ENCODE measurements at places on chromosomes 2 and 18. TPM values are rescaled to one million over a fixed set of nuclear protein-coding genes. Genes with fewer than 3 reads are reported as not detected.
A peak's percentile ranks its signal among the peaks of the same experiment; 100 is the strongest.

CHST10 gene
- 15.2 TPM for total RNA-seq

OR6B2 gene
- not detected for total RNA-seq

GRB14 gene
- total RNA-seq = 12.7 TPM

EFHD1 gene
- total RNA-seq = 6.9 TPM

GREB1 gene
- total RNA-seq = 4.2 TPM

ANKRD30B gene
- 0.11 TPM for total RNA-seq

TUBA3D gene
- 1.3 TPM for total RNA-seq

- no peaks in the 10 kb centered on the region for H3K27me3 ChIP-seq
- H3K4me1 ChIP-seq = no peaks in the 10 kb centered on the region
- DNase-seq = peak; percentile 10
- H3K4me3 ChIP-seq = no peak overlapping the region
- peaks cover 27% of the 10 kb centered on the region for H3K36me3 ChIP-seq
These were observed 81.8 kb downstream of the INO80D start for GRCh38 chr2:206004004-206004693.

GRCh38 chr2:227127201-227127600, 36.8 kb downstream of the COL4A4 start:
- no peak overlapping the region for H3K27ac ChIP-seq
- no peaks in the 10 kb centered on the region for H3K4me1 ChIP-seq
- H3K4me3 ChIP-seq = no peak overlapping the region
- H3K36me3 ChIP-seq = no peaks in the 10 kb centered on the region

- no peaks in the 10 kb centered on the region for H3K27me3 ChIP-seq
- H3K27ac ChIP-seq = no peak overlapping the region
- no peak overlapping the region for H3K4me3 ChIP-seq
- H3K36me3 ChIP-seq = no peaks in the 10 kb centered on the region
- DNase-seq = no peak
These were observed 78.4 kb downstream of the CD8B2 start for GRCh38 chr2:106565599-106565998.

GRCh38 chr2:107669335-107669734, 157.4 kb upstream of the RGPD4 start:
- no peaks in the 10 kb centered on the region for H3K36me3 ChIP-seq
- no peaks in the 10 kb centered on the region for H3K27me3 ChIP-seq
- H3K27ac ChIP-seq = no peak overlapping the region
- H3K4me1 ChIP-seq = no peaks in the 10 kb centered on the region
- DNase-seq = no peak
- no peak overlapping the region for H3K4me3 ChIP-seq

- no peaks in the 10 kb centered on the region for H3K4me1 ChIP-seq
- DNase-seq = no peak
- H3K36me3 ChIP-seq = no peaks in the 10 kb centered on the region
- H3K27me3 ChIP-seq = no peaks in the 10 kb centered on the region
- H3K4me3 ChIP-seq = no peak overlapping the region
These were observed 337.0 kb downstream of the NCKAP5 start for GRCh38 chr2:133231264-133231663.

DNA sequence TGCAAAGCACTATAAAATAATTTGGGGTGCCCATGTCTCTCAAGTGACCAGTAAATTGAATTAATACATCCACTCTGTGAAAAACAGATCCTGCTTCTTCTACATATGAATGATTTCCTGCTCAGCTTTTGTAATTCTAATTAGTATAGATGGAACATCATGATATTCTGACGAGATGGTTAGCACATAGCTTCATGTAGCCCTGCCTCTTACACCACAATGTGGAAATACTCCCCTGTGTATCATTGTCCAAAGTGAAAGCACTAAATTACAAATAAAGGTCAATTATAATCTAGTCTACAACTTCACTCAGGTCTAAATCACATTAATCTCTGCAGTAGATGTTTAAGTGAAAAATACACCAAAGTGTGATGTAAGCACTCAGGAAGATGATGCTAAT, 32.9 kb upstream of the SYT4 start:
- H3K36me3 ChIP-seq = no peaks in the 10 kb centered on the region
- H3K27me3 ChIP-seq = no peaks in the 10 kb centered on the region

GRCh38 chr2:105588581-105588980, 156.1 kb upstream of the NCK2 start:
- no peak overlapping the region for H3K27ac ChIP-seq
- no peak overlapping the region for H3K4me3 ChIP-seq
- DNase-seq = no peak
- H3K4me1 ChIP-seq = no peaks in the 10 kb centered on the region

DNA sequence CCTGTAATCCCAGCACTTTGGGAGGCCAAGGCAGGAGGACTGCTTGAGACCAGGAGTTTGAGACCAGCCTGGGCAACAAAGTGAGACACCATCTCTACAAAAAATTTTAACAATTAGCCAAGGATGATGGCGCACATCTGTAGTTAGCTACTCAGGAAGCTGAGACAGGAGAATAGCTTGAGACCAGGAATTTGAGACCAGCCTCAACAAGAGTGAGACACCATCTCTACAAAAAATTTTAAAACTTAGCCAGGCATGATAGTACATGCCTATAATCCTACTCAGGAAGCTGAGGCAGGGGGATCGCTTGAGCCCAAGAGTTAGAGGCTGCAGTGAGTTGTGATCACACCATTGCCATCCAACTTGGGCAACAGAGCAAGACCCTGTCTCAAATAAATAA, 7.0 kb downstream of the MEMO1 start:
- H3K4me1 ChIP-seq = peaks cover under 1% of the 10 kb centered on the region
- no peaks in the 10 kb centered on the region for H3K36me3 ChIP-seq
- H3K27me3 ChIP-seq = no peaks in the 10 kb centered on the region
- no peak for DNase-seq
- no peak overlapping the region for H3K27ac ChIP-seq
- no peak overlapping the region for H3K4me3 ChIP-seq

DNA sequence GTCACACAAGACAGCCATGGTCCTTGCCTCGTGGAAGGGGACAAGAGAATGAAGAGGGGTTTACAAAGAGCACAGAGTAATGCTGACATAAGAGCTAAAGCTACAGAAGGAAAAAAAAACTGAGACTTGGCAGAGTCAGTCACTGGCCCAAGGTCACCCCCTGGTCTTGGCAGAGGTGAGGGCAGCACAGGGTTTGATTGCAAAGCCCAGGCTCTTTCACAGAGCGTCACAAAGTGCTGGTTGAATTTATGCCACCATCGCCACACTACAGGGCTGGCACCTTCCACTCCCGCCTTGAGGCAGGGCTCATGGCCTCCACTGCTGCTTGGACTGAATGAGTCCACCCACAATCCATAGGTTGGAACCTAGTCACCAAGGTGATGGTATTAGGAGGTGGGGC, 190.2 kb downstream of the INHBB start:
- no peak overlapping the region for H3K4me3 ChIP-seq
- H3K27me3 ChIP-seq = no peaks in the 10 kb centered on the region
- H3K27ac ChIP-seq = no peak overlapping the region
- H3K4me1 ChIP-seq = no peaks in the 10 kb centered on the region
- no peak for DNase-seq
- no peaks in the 10 kb centered on the region for H3K36me3 ChIP-seq

- no peak for DNase-seq
- no peak overlapping the region for H3K4me3 ChIP-seq
- H3K27ac ChIP-seq = no peak overlapping the region
- H3K4me1 ChIP-seq = no peaks in the 10 kb centered on the region
- no peaks in the 10 kb centered on the region for H3K36me3 ChIP-seq
- no peaks in the 10 kb centered on the region for H3K27me3 ChIP-seq
These were observed 2798.0 kb upstream of the TEKT4 start for GRCh38 chr2:92073036-92073814.

- no peak for DNase-seq
- no peak overlapping the region for H3K27ac ChIP-seq
- H3K4me3 ChIP-seq = no peak overlapping the region
- no peaks in the 10 kb centered on the region for H3K27me3 ChIP-seq
- no peaks in the 10 kb centered on the region for H3K36me3 ChIP-seq
These were observed 375.8 kb upstream of the NXPH2 start for GRCh38 chr2:139155991-139156390.

DNA sequence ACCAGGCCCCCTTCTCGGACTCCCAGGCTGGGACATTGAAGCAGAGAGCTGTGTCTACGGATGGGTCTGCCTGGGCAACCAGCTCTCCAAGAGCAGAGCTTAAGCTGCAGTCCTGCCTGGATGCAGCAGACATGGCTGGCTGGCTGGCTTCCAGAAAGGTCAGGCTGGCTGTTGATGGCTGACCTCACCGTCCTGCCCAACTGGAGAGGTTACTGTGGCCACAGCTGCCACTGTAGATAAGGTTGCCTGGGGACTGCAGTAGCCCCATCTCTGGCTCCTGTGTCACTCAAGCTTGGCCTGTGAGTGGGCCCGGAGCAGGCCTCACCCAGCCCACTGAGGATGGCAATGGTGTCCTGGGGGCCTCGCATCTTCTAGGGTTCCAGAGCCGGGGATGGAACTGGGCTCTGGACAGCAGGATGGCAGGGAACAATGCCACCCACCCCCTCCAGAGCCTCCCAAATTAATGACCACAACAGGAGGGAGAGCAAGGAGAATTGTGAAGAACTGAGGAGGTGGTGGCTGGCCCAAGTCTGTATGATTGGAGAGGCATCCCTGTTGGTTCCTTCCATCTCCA, 37.0 kb upstream of the FOSL2 start:
- H3K36me3 ChIP-seq = no peaks in the 10 kb centered on the region
- peak overlapping the region; percentile 77 for H3K27ac ChIP-seq
- peaks cover 16% of the 10 kb centered on the region for H3K4me1 ChIP-seq
- H3K4me3 ChIP-seq = no peak overlapping the region
- DNase-seq = peak; percentile 81

DNA sequence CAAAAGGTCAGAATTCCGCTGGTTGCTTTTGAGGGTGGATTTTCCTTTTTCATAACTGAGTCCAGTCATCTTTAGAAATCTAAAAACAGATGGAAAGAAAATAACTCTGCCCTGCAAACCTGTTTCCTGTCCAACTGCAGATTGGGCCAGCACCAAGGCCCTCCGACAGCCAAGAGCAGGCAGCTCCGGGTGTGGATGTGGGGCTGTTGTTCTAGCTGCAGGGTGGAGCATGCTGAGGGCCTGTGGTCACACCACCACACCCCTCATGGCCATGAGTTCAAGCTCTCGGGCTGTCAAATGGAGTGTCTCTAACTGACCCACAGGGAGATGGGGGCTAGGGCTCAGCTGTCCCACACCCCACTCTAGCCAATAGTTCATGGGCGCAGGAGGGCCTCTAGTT, 69.3 kb upstream of the BZW1 start:
- H3K36me3 ChIP-seq = no peaks in the 10 kb centered on the region
- no peaks in the 10 kb centered on the region for H3K27me3 ChIP-seq
- H3K4me3 ChIP-seq = no peak overlapping the region
- peaks cover 27% of the 10 kb centered on the region for H3K4me1 ChIP-seq

DNA sequence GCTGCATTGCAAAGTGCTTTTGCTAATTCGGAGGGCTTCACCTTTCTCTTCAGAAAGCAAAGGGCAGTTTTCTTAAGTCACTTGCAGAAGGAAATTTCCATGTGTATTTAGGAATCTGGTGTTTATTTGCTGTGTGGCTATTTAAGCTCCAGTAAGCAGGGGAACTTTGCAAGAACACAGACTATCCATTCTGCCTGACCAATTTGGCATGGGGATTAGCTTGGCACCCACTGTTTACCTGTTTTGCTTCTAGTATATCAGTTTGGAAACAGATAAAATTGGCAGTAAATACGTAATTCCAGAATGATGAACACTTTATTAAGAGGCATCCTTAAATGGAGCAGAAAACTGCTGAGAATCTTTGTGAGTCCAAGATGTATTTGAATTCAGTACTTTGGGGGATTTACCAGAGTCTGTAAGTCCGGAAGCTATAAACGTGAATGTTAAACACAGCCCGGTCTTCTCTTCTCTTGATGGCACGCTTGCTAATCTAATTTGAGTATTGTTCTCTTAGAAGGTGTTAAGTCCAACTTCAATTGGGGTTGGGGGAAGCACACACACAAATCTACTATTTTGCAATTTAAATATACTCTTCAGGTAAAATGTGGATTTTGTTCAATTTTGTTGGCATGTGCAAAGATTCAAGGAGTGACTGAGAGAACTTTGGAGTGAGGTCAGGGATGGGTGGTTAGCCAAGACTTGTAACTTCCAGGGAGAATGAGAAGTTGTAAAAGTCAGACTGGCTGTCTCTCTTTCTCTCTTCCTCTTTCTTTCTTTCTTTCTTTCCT, 650 bp downstream of the ACKR3 start:
- DNase-seq = peak; percentile 60
- H3K4me1 ChIP-seq = peaks cover 59% of the 10 kb centered on the region
- H3K4me3 ChIP-seq = peak overlapping the region; percentile 29
- peak overlapping the region; percentile 91 for H3K27ac ChIP-seq

All from thyroid gland (tissue), 4 donors.